ENCODE measurements at places on chromosomes 13 and 19.

- DNase-seq = no peak
Observed at GRCh38 chr13:29936051-29936813, 85.8 kb upstream of the UBL3 start.

- no peak for DNase-seq
Observed at GRCh38 chr19:33438987-33439781, 65.7 kb downstream of the CEBPG start.

DNA sequence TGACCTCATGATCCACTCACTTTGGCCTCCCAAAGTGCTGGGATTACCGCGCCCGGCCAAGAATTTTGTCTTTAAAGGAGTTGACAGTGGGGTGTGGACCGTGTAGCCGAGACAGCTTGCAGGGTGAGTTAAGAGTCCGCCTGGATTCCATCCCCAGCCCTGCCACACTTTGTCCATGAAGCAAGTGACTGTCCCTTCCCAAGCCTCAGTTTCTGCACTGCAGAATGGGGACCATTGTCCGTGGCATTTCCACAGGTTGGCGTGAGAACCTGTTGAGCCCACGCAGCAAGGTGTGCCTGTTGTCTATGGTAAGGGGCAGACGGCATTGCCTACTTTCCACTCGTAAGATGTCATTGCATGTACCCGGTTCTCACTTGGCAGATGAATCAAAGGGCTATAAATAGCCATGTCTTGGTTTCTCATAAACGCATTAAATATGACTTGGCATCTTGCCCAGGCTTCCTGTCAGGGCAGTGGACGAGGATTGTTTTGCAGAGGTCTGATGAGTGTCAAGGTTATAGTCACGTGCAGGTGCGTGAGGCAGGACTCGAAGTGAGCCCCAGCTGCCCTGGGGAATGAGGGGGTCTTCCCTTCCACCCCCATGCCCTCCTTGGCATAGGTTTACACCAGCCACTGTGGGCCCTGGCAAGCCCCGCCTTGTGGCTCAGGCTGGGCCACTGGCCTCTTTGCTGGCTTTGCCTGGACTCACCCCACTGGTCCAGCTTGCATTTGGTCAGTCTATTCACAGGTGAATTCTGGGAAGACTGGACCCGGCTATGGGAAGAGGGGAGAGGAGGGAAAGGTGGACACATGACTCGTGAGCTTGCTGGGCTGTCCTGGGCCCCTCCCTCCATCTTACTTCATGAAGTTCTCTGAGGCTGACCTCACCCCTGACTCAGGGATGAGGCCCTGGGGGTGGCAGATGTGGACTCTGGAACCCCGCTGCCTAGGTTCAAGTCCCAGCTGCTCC lies 14.6 kb downstream of the FAM187B start:
- DNase-seq = peak; percentile 15

DNA sequence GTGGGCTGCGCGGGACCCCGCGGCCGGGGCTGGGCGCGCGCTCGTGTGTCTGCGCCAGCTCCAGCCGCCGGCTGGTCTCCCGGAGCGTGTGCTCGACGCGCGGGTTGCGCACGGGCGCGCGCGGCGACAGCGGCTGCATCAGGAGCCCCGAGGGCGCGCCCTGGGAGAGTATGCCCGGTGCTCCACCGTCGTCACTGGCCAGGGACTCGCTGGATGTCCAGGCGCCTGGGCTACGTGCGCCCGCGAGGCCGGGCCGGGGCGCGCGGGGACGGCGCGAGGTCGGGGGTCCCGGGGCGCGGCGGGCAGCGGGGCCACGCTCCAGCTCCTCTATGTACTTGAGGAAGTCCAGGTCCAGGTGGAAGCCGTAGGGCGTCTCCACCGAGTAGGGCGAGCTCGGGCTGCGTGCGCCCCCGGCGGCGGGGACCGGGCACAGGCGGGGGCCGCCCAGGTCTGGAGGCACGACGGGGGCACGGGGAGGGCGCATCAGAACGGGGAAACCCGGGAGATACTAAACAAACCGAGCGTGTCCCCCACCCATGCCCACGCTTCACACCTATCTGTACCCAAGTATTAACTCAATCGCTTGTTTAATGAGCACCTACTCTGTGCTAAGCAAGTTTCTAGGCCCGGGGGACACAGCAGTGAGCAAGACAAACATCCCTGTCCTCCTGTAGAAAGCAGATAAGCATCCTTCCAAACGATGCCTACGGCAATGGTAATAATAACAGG lies 7.6 kb downstream of the KANK3 start:
- DNase-seq = no peak

DNA sequence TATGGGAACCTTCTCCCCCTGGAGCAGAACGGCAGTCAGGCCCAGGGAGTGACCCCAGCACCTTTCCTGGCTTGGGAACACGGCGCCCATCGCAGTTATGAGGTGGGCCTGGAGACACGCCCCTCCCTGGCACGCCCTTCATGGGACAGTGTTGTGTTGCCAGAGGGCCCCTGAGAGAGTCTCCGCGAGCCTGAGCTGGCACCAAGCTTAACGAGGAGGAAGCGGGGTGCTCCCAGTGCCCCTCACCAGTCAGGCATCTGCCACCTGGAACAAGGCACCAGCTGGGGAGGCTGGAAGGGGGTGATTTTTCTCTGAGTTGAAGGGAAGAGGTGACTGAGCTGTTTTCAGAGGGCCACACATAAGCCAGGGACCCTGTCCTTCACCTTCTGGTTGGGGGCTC lies 180.6 kb downstream of the KDM4B start:
- DNase-seq = no peak

DNA sequence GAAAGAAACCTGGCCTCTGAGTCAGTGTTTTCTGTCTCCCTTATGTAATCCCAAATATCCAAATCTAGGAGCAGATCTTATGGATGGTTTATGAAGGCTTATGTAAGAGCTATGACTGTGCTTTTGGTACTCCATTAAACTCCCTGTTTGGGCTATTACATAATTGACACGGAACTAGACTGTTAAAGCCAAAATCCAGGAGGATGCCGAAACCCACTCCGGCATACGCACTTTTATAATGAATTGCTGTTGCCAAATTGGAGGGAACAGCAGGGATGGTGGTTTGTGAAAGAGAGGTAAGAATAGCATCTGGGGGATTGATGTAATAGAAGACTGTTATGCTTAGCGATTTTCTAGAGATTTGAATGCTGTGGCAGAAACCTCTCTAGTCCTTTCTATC lies 2.0 kb downstream of the MTUS2 start:
- no peak for DNase-seq

- no peak for DNase-seq
Observed at GRCh38 chr13:48976576-48977285, 1.0 kb downstream of the FNDC3A start.

DNA sequence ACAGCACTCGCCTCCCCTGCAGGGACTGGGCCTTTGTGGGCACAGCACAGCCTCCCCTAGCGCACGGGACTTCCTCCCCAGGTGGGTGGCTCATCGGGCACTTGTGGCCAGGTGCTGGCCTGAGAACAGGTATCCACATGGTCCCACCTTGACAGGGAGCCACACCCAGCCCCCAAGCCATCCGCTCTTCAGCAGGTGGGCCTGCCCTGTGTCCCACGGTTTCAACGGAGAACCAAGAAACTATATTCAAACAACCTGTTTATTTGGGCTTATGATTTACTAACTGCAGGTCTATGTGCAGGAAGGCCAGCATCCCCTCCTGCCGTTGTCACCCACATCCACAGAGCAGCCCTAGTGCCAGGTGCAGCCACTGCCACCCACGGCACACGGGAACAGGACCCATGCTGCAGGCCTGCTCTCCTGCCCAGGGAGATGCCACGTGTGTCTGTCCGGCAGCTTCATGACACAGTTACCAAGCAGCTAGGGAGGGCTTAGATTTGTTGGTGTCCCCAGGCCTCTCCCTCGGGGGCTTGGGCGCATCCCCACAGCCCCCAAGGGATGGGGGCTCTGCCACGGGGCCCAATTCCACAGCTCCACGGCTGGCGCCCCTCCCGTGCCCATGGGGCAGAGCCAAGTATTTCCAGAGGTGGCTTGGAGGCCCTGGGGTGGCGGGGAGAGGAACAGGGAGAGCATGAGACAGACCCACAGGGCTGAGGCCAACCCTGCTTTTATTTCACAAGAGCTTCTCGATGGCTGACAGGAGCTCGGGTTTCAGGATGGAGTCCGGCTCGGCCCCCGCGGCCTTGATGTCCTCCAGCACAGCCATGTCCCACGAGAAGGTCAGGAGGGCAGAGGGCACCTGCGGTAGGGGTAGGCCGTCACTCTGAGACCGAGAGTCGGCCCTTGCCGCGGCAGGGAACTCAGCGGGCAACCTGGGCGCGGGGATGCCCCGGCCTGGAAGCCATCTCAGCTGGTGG lies 12.5 kb downstream of the UBXN6 start:
- no peak for DNase-seq

GRCh38 chr13:112117258-112117954 lies 50.5 kb downstream of the SOX1 start:
- no peak for DNase-seq
